C1 segment of cervical spinal cord (tissue), 14 donors: ENCODE measurements at places on chromosomes 7 and 10.

DNA sequence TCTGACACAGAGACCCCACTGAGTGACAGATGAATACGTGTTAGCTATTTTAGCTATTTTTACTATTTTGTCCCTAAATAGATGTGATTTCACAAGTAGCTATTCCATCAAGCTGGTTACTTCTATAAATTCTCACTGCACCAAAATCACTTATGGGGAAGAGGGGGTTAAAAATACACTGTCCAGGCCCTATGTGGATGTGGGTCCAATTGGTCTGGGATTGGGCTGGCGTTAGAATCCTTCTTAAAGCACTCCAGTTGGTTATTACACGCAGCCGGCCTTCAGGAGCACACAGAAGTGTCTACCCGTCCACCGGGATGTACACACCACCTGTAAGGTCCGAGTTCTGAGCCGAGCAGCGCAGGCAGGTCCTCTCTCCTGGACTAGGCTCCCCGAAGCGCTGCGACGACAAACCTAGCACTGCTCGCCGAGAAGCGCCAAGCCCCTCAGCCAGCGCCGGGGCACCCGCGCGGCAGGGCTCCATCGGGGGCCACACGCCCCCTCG, 222.3 kb upstream of the MKLN1 start:
- DNase-seq: no peak

GRCh38 chr10:100803908-100804307, 58.5 kb downstream of the PAX2 start:
- DNase-seq: no peak

DNA sequence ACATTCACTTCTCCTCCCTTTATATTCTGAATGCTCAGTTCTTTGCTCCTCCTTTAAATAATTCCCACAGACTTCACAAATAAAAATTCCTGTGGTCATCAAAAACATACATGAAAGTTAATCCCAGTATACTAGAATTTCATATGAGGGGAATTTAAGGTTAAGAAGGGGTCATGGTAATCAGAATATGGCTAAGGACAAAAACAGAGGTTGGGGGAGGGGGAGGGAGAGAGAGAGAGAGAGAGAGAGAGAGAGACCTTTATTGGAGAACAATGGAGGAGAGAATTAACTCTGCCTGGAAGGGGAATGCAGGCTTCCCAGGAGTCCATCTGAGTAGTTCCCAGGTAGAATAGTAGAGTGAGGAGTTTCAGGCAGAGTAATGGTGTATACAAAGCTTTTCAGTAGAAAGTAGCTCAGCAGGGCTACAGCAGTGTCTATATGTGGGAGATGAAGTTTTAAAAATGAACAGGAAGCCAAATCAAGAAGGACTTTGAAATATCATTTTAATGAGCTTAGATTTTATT, 5.2 kb upstream of the CUBN start:
- DNase-seq: no peak

DNA sequence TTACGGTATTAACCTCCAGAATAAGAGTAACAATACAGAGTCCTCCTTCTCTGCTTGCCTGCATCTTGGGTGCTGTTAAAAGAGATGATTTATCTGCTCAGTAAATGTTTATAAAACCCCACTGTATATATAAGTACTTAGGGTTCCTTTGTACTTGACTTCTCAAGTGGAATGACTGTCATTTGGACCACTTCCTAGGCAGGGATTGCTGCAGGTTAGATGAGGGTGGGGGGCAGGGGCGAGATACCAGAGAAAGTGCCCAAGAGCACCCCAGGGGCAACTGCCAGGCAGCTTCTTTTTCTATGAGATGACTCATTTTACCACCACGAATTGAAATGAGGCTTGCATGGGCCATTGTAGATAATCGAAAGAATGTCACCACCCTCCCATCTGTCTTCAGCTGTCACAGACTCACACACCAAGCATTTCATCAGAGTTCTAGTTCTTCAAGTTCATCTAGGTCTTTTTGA, 421.9 kb upstream of the GALNT17 start:
- no peak for DNase-seq

- no peak for DNase-seq
Measured at GRCh38 chr7:134928554-134928953, 57.8 kb upstream of the AGBL3 start.

DNA sequence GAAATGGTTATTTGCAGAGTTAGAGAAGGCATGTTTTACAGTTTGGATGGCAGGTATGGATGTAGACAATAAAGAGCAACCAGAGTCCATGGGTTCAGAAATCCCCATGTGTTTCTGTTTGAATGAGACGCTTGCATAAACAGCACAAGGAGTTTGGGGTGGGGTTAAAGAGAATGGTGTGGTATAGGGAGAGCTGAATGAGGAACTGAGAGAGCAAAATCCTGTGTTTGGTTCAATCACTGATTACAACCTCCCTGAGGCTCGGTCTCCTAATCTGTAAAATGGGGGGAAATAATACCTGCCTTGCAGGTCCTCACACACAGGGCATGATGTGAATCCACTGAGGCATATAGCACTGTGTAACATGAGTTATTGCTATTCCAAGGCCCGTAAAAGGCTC, 23.7 kb downstream of the CAV1 start:
- no peak for DNase-seq

- DNase-seq: no peak
Measured at GRCh38 chr7:4129481-4130122, 552.5 kb upstream of the FOXK1 start.
